ENCODE measurements at places on chromosomes 4 and X. TPM values are rescaled to one million over a fixed set of nuclear protein-coding genes. Genes with fewer than 3 reads are reported as not detected.

Gene ANOS1
- total RNA-seq: 0.18 TPM

Gene SLAIN2
- 94.4 TPM for total RNA-seq

DNA sequence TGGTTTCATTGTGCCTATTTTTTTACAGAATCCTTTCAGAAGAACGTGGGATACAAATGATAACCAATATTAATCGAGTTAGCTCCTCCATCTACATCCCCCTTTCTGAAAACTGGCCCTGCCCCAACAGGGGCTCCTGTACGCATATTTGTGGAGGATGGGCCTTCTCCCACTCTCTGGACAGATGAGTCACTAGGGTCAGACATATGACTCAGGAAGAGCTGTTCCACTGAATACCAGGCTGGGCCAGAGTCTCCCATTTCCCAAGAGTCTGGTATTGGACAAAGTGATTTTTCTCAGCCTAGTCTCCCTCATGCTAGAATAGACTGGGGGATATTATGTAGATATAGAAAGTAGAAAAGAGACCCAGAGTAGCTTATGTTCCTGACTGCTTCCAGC is 142.4 kb downstream of the TSPAN5 start:
- DNase-seq: no peak

GRCh38 chr4:117664706-117665444 is 369.4 kb upstream of the NDST3 start:
- DNase-seq: no peak

Gene PDGFRA
- 45.2 TPM for total RNA-seq

Gene FRG2
- not detected for total RNA-seq

GRCh38 chr4:85932500-85933290 is 427.2 kb downstream of the MAPK10 start:
- no peak for DNase-seq

GRCh38 chr4:110610940-110611831 is 11.7 kb downstream of the PITX2 start:
- peak; percentile 61 for DNase-seq

GRCh38 chr4:147019091-147019490 is 73.4 kb upstream of the TTC29 start:
- peak; percentile 54 for DNase-seq

- DNase-seq: no peak
Measured at GRCh38 chrX:72120837-72121236, 10.9 kb downstream of the RTL5 start.

DNA sequence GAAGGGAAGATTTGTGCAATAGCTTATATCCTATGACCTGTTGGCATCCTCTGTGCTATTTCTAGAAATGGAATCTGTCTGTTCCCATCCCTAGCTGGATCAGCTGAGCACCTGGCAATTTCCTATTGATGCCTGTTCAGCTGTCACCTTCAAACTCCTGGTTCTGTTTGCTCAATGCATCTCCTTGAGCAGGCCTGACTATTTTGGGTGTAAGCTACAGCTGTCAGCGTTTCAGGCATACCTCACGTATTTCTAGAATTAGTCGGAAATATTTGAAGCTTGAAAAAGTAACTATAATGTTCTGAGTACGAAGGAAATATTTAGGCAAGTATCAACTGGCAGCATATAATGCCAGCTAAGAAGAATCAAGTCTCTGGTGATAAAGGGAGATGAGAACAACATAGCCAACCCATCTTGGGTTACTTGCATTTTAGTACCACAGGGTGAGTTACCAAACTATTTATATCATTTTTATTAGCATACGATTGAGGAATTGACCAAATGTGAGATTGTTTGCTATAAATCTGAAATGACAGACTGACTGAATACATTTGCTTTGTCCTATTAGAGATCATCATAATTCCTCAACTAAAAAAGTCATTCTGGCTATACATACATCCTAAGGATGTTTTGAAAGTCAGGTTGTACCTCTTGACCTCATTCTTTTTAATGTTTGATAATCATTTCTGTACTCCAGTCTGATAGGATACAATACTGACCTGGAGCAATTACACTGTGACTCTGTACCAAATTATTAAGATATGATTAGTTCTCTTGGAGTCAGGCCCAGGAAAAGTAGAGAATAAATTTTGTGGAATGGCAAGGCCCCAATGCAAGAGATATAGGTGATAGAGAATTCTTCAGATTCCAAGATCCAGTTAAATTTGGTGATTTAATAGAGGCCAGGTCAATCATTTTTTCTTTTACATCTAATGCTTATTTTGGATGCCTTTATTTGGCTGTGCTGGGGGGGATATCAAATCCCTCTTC is 36.4 kb upstream of the PLAC1 start:
- no peak for DNase-seq

DNA sequence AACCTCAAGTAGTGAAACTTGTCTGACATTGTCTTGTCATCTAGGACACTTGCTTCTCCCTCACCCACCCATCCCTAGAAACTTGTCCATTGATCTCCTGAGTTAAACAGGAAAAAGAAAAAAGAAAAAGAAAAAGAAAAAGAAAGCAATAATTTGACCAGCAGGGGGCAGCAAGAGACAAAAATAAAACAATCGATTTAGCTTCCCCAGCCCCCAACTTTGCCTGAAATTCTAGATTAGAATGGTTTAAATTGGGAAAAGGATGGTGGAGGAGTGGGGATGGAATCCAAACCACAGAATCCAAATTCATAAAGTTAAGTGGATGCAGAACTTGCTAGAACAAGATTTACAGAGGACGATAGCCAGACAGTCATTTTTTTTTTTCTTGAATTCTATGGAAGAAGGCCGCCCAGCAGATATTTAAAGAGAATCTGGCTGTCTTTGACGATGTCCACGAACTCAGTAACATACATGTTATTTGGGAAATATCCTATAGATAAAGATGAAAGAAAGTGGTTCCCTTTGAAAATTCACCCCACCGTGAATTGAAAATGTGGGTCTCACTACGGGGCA is 282.9 kb downstream of the USP46 start:
- no peak for DNase-seq

Gene DSPP
- not detected for total RNA-seq

DNA sequence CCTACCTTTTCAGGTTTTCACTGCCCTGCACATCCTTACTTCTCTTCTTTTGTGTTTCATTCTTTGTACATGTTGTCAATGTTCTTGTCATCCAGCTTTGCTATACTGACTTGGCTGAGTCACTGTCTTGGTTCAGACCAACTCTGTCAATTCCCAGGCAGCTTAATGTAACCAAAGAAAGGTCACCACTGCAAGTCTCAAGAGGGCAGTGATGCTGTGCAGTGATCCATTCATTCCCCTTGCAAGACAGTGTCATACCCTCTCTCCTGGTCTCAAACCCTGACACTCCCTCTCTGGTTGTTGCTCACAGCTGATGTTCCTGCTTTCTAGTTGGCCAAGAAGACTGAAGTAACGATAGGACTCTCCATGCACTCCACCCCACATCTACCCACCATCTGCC is 17.5 kb downstream of the RAB39B start:
- DNase-seq: no peak

- DNase-seq: peak; percentile 30
Measured at GRCh38 chrX:81195712-81196111, 6.0 kb downstream of the HMGN5 start.

Gene KLHL34
- 3.0 TPM for total RNA-seq

- DNase-seq: no peak
Measured at GRCh38 chr4:25839687-25840086, 23.1 kb downstream of the SEL1L3 start.

- no peak for DNase-seq
Measured at GRCh38 chrX:16628946-16629595, 20.9 kb upstream of the S100G start.

Gene ARMCX4
- 6.9 TPM for total RNA-seq

Gene RAB41
- 0.34 TPM for total RNA-seq

DNA sequence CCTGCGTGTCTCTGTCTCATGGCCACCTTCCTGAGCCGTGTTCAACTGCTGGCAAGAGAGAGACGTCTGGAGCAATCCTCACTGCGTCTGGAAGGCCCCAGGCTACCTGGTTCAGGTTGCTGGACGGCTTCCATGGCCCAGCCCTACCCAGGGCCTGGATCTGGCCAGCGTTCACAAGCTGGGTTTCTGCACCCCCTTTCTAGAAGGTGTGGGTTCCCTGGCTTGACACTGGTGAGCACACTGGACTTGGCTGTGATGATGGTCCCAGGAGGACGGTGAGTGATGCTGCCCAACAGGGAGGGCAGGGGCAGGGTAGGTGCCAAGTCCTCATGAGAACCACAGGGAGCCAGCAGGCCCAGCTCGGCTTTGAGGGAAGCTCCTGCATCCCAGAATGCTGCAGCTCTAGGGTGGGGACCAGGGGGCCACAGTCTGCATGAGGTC is 63.4 kb downstream of the HTRA3 start:
- DNase-seq: peak; percentile 9

Gene FAM193A
- total RNA-seq: 23.7 TPM

DNA sequence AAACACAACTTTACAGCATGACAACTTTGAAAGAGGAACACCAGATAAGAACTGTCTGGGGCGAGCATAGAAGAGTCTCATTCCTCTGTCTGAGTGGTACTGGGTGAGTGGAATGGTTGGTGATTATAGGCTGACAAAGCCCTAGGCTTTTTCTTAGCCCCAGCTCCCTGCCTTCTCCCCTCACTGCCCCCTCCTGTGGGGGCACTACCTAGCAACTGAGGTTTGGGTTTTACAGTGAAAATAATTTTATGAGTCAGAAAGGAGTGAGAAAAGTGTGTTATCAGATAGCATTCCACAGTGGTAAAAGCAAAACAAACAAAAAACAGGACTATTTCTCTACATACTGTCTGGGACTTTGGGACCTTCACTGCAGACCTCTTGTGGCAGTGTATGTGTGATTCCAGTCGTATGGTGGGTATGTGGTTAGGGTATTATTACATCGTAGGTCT is 10.5 kb upstream of the TMEM165 start:
- no peak for DNase-seq

Gene COL4A6
- 1.0 TPM for total RNA-seq

- no peak for DNase-seq
Measured at GRCh38 chrX:72358313-72358712, 52.6 kb upstream of the CITED1 start.

DNA sequence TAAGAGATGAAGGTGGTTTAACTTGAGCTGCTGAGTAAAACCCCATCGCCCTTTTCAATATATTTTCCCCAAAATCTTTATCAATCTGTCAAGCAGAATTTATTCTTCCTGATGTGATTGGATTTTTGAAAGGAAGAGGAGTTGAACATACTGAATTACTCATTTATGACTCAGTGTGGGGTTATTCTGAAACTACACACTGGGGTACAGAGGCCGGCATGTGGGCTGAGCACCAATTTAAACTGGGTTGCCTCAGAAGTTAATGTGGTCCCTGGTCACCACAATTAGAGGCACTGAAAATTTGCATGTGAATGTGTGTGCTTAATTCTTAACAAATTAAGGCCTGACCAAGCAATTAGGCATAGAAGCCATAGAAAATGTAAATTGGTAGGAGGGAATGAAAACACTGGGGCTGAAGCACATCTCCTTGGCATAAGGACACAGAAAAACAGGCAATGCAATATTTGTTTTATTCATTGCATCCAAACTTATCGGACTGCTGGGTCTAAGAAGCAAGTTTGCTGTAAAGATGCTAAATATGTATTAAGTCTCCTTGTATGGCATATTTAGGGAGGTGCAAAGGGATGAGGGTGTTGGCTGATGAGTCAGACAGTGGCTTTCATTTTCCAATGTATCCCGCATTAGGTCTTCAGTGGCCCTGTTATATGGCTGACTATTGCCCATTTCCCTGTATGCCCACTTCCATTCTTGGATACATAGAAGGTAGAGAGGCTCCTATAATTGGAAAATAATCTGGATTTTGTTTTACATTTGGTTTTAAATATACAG is 170.9 kb downstream of the IL15 start:
- no peak for DNase-seq

Gene PCDH7
- 15.6 TPM for total RNA-seq

Gene TMEM156
- total RNA-seq: 0.70 TPM

Gene BST1
- total RNA-seq: 11.4 TPM

DNA sequence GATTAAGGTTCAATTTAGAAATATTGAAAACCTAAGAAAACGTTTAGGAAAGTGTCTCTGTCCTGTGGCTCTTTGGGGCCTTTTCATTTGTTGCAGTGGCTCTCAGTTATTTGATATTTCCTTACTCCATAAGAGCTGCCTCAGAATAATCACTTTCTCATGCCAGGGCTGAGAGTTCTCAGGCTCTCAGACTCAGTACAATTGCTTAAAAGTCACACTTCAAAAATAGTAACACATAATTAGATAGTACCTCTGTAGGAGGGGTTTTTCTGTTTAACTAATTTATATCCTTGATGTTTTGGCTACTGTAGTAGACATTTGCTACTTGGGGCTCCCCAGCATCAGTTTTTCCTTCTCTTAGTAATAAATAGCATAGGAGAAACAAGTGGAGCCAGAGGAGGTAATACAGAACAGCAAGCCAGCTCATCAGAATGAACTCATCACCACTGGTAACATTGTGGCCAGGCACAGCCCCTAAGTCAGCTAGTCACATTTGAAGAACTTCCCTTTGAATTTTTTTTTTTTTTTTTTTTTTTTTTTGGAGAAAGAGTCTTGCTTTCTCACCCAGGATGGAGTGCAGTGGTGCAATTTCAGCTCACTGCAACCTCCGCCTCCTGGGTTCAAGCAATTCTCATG is 8.0 kb upstream of the HNRNPD start:
- DNase-seq: no peak

Gene MXD4
- 33.1 TPM for total RNA-seq

GRCh38 chr4:86302251-86302650 is 57.6 kb downstream of the MAPK10 start:
- DNase-seq: peak; percentile 6

- no peak for DNase-seq
Measured at GRCh38 chr4:53571936-53572599, 19.2 kb downstream of the LNX1 start.

Gene IL1RAPL2
- total RNA-seq: not detected

GRCh38 chr4:57148177-57148576 is 38.0 kb upstream of the IGFBP7 start:
- DNase-seq: no peak

DNA sequence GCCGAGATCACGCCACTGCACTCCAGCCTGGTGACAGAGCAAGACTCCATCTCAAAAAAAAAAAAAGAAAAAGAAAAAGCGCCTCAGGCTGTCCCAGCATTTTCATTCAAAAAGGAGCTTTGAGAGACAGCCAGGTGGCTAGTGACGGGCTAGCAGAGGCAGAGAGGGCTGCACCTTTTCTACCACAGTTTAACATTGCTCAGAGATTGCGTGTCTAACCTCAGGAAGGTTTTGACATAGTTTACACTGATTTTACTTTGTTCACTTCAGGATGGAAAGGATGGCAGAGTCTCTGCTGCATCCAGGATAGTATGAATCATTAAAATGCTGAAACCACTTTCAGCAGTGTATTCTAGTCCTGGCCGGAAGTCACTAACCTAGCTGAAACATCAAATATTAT is 28.1 kb downstream of the ZFP42 start:
- DNase-seq: no peak

Gene DCAF12L2
- not detected for total RNA-seq

DNA sequence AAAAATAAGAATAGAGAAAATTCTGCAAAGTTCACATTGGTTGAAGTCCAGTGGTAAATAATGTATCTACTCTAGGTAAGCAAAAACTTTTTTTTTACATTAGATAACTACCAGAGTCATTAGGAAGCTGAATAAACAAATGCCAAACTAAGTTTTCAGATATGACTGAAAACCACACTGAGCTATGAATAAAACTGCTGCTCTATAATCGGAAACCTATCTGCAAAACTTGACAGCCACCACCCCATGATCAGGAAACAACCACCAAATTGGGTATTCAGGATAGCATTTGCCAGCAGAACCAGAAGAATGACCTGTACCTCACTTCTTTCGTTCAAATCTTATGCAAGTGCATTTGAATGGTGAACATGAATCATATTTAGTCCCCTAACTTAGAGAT is 173.0 kb upstream of the TET2 start:
- no peak for DNase-seq

Gene PARM1
- total RNA-seq: 266 TPM

Measured in left colon (tissue), 2 donors.